ENCODE measurements at places on chromosomes 7 and 10. TPM values are rescaled to one million over a fixed set of nuclear protein-coding genes. Genes with fewer than 3 reads are reported as not detected.

GRCh38 chr7:18292584-18292983, 203.0 kb upstream of the HDAC9 start:
- DNase-seq: no peak

DNA sequence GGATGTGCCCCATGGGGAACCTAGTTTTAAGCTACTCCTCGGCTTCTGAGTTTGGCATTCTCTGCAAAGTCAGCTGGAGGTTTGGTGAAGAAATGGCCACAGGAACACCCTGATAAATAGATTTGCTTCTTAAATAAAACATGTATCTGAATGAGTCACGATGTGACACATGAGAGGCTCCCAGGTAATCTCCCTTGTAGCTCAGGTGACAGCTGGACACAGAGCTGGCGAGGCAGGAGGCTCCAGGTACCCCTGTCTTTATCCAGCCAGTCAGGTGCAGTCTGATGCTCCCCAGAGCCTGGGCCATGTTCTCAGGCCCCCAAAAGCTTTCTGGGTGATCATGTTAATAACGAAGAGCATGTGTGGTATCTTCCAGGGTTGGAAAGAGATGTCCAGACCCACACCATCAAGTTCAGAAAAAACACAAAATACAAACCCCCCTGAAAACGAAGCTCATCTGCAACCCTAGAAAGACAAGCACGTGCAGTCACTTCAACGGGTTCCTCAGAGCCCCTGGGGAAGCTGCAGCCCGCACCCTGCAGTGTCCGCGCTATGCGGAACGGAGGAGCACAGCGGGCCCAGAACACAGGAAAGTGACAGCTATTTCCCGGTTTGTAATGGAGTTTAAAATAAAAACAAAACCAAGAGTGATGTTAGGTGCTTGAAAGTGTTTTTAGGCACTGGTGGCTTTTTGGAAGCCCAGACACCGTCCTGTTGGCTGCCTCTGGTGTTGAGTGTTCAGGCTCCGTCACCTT, 69.4 kb downstream of the ZRANB1 start:
- DNase-seq: no peak

DNA sequence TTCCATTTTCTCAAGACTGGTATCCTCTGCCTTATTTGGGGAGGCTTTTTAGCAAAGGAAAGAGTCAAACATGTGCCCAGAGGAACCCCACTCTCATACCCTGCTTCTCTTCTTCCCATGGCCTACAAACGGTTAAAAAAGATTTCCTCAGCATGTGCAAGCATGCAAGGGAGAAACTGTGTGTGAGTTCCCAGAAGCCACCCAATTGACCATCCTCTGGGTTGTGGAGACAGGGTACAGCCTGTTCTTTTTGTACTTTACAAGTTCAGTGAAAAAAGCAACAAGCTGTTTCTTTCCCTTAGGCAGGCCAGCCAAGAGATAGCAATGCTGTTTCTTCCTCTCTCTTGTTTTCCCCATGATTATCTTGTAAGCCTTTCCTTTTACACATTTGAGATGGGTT, 68.8 kb upstream of the MTPN start:
- no peak for DNase-seq

The RASSF4 gene
- total RNA-seq: 5.9 TPM

DNA sequence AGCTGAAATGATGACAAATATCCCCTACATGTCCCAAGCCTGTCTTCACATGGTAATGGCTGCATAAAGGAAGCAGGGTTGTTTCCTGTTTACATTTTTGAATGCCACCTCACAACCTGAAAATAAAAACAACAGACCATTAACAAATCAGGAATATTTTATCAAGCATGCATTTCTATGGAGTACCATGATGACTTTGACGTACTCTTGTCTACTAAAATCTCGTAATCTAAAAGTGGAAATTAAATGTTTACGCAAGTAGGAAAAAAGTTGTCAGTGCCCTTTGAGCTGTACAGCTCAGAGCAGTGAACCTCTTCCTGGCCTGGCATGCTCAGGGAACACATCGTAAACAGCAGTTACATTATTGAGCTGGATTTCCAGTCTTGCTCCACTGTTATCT, 194.1 kb downstream of the INHBA start:
- DNase-seq: no peak

The GHITM gene
- total RNA-seq: 185 TPM

DNA sequence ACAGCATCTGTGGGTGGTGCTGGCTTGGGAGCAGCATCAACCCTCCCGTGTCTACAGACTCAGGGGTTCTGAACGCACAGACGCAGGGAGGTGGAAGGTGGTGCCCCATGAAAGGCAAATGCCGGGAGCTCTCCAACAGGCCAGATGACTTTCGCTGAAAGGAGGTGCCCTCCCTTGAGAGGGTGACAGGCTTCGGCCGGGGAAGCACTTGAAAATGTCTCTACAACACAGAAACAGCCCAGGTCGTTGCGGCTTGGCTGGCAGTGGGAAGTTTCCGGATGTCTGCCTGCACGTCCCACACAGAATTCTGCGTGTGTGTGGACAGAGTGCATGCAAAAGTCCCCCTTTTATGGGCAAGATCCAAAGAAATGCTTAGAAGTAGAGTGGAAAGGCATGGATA, 239.6 kb downstream of the SKAP2 start:
- no peak for DNase-seq

GRCh38 chr10:51832652-51833383, 133.4 kb upstream of the CSTF2T start:
- peak; percentile 93 for DNase-seq

GRCh38 chr7:78198756-78199155, 400.2 kb downstream of the PHTF2 start:
- peak; percentile 75 for DNase-seq

DNA sequence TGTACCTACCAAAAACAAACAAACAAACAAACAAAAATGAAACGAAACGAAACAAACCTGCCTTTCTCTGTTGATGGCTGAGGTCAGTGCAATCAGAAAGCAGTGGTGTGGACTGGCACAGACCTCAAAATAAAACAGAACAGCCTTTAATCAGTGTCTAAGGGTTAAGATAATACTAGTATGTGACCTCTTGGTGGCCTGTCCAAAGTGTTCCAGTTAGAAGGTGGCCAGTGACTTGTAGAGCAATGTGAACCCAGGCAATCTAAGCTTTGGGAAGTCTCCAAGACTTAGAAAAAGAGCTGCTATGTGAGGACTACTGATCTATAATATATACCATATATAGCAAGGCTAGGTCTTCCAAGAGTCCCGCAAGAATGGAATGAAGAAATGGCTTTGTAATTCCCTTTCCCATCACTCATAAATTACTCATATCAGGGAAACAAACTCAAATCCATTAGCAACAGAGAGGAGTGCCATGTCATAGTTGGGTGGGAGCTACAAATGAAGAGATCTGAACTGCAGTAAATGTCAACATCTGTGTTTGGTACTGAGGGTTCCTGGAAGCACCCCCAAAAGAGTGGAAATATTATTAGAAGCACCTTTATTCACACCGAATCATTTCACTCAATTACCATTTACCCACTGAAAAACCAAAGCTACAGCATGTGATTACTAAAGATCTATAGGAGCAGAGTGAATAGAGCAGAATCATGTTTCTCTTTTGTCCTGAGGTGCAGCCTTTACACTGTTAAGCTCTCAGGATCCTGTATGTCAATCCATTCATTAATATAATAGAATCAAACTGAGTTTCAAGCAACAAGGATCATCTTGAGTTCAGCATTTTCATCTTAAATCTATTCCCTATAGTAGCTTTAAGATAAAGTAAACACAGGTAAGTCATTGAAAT, 28.0 kb downstream of the ABLIM1 start:
- DNase-seq: peak; percentile 45

The HGF gene
- total RNA-seq: 50.9 TPM

The CLEC5A gene
- not detected for total RNA-seq

- DNase-seq: peak; percentile 38
Observed at GRCh38 chr7:93245525-93246432, 13.6 kb downstream of the VPS50 start.

The MEIG1 gene
- not detected for total RNA-seq

The STAG3 gene
- total RNA-seq: 0.36 TPM

GRCh38 chr7:80950550-80950967, 31.7 kb upstream of the SEMA3C start:
- no peak for DNase-seq

DNA sequence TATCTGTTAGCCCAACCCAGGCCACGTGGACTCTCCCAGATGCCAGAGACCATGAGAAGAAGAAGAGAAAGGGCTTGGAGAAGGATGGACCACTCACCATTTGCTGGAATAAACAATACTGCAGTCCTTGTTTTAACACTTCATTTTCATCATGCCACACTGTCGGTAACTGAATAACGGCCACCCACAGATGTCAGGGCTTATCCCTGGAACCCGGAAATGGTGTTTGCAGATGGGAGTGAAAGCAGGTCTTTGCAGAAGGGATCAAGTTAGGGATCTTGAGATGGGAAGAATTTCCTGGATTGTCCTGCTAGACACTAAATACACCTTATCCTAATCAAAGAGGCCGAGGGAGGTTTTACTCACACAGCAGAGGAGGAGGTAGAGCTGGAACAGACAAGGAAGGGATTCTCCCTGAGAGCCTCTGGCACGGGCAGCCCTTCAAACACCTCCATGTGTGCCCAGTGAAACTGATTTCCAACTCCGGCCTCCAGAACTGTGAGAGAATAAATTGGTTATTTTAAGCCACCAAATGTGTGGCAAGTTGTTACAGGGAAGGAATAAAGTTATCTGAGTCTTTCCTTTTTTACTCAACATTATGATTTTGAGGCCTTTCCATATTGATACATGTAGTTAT, 56.3 kb upstream of the SFMBT2 start:
- no peak for DNase-seq

DNA sequence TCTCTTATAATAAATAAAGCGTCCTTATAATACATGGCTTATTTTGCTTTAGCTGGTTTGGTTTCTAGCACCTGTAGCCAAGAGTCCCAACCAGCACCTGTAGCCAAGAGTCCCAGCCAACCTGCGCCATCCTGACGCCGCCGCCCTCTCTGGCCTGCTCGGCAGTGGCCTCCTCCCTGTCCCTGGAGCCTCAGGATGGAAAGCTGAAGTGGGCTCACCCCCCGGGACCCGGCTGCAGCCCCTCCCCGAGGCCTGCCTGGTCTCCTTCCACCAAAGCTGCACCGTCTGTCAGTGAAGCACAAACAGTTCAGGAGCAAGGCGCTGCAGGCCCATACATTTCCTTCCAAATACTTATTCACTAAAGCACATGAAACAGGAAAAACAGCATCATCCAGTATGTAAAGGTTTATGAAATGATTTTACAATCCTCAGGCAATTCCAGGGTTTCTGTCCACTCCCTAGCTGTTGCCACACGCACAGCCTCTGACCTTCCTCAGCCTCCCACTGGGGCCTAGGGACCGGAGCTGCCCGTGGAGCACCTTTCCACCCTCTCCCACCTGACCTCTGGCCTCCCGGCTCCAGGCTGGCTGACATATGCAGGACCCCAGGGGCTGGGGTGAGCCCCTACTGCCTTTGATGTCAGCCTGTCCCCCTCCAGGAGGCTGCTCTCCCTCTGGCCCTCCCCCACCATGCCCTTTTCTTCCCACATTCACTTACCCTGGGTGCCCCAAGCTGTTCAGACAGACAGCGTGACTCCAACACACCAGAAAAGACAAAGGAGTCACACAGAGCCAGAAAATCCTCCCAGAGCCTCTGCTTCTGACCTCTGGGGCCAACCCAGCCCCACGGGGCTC, 149.6 kb upstream of the PPP2R2D start:
- DNase-seq: no peak

- DNase-seq: no peak
Observed at GRCh38 chr7:73960548-73960947, 67.4 kb upstream of the ELN start.

The FGFR2 gene
- under 0.01 TPM for total RNA-seq

The LEP gene
- total RNA-seq: not detected
